ENCODE measurements at places on chromosomes 1 and 21.

DNA sequence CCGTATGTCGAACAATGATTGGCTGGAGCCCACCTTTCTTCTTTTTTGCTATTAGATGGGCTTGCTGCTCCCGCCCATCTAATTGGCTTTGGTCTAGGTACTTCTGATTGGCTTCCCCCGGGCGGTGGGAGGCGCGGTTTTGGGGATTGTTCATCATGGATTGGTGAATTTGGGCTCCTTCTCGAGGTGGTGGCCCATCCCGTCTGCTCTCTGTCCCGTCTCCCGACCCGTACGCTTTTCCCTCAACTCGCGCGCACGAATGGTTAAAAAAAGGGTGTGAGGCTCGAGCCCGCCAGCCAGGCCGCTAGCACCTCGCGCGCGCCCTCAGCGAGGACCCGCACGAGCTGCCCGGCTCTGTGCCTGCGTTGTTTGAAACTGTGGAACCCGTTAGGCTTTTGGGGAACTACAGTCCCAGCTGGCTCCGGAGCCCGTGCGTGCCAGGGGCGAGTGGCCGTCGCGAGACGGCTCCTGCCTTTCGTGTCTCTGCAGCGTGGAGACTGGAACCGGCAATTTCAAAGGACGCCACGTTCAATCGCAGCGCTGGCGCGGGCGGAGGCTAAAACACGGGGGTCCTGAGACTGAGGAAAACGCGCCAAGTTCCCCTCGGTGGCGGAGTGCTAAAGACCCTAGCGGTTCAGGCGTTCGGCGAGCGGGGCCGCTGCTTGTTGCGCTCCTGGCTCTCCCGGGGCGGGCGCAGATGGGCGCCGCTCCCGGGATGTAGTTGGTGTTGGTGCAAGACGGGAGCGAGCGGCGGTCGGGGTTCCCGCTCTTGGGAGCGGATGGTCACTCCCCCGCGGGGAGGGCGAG is at the start of gene USP1:
USP1 (plus strand) TSS at position 584 of the 807 bp plus-strand sequence. CDS start 2,819 bp downstream, outside the sequence.
- peak; percentile 99 for DNase-seq

DNA sequence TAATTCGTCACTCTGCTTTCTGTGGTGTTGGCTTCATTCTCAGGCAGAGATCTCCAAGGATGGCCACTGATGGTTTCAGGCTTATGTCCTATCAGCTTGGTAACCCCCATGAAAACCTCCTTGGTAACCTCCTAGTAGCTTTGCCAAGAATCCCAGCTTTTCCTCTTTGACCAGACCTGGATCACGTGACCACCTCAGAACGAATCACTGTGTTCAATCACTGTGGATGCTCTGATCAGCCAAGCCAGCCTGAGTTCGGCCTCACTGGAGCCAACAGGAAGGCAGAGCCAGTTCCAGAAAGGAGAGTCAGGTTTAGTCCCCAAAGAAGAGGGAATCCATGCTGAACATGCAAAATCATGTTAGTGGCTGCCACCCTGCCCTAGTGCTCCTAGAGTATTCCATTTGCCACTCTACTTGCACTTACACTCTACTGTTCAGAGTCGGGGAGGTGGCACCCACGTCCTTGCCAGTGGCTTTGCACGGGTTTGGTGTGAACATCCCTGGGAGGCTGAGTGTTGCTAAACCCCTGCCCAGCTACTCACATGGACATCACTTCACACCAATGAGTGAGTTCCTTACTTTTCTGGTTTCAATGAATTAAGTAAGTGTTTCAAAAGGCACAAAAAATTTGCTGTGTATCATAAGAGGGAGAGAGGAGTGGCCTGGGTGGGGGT is 33.5 kb upstream of the SSBP3 start:
- DNase-seq = no peak

DNA sequence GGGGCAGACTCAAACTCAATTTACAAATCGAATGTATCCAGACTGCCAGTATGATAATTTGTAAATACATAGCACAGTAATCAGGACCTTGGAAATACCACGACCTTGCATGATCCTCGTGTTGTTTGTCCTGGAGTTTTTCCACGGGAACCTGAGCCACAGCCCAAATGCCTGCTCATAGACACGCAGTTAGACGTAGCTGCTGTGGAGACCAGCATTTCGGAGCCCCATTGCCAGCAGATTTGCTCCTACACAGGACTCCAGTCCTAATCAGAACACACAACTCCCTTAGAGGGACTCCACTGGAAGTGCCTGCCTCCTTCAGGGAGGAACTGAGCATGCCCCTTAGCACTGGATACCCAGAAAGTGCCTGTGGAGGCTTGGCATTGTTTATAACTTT is 163.2 kb downstream of the GALNT2 start:
- no peak for DNase-seq

DNA sequence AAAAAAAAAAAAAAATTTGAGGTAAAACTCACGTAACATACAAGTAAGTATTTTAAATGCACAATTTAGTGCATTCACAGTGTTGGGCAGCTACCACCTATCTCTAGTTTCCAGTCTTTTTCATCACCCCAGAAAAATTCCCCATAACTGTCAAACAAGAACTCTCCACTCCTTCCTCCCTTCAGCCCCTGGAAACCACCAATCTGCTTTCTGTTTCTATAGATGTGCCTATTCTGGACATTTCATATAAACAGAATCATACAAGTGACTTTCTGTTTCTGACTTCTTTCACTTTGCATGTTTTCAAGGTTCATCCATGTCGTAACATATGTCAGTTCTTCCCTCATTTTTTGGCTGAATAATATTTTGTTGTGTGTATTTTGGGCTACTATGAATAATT is 24.9 kb upstream of the ETS2 start:
- no peak for DNase-seq

DNA sequence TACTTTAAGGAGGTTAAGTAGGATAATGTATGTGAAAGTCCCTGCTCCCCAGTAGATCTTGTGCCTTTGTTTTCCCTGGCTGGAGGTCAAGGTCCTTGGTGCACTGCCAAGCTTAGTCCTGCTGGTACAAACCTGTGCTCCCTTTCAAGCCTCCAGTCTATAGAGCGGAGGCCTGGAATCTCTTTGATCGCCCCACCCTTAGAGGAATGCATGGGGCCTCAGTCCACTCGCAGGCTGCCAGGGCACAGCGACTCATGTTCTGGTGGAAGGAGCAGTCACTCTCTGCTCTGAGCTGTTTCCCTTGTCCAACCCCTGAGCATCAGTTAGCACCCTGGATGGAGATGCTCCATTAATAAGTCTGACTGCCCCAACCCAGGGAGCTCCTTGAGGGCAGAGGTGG is 121.8 kb downstream of the HMGB4 start:
- DNase-seq = no peak

GRCh38 chr1:8539683-8540082 is 221.8 kb downstream of the SLC45A1 start:
- no peak for DNase-seq

GRCh38 chr1:50705699-50706098 is 254.4 kb downstream of the FAF1 start:
- no peak for DNase-seq

DNA sequence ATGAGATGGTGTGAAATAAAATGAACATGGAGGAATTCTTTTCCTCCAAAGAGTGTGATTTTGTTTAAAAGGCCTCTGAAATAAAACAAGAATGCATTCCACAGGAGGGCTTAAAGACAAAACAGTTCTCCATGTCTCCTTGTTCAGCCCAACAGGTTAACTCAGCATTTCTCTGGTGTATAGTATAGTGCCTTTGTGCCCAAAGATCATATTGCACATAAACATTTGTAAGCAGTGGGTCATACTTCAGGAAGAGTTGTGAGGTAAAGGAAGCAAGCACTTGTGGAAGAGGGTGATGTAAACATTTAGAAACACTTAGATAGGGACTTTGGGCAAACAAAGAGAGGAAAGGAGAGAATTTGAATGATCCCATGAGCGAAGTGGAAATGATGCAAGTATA is 433.9 kb downstream of the SIPA1L2 start:
- DNase-seq = no peak

GRCh38 chr1:47782414-47783166 is 214.6 kb downstream of the TRABD2B start:
- DNase-seq = peak; percentile 80

GRCh38 chr21:33206771-33207281 is 22.9 kb upstream of the IFNAR2 start:
- DNase-seq = no peak

DNA sequence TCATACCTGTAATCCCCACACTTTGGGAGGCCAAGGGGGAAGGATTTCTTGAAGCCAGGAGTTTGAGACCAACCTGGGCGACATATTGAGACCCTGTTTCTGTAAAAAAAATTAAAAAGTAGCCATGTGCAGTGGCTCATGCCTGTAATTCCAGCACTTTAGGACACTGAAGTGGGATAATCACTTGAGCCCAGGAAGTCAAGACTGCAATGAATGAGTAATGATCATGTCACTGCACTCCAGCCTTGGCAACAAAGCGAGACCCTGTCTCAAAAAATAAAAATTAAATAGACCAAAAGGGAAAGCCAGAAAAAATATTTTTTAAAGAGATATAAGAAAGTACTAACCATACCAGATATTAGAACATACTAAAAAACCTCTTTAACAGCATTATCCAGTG is 44.7 kb upstream of the LYPLAL1 start:
- DNase-seq = no peak

- peak; percentile 67 for DNase-seq
These were observed 26.6 kb upstream of the HPDL start for GRCh38 chr1:45299981-45300668.
